ENCODE measurements at places on chromosomes 13 and 19.
A peak's percentile ranks its signal among the peaks of the same experiment; 100 is the strongest.

DNA sequence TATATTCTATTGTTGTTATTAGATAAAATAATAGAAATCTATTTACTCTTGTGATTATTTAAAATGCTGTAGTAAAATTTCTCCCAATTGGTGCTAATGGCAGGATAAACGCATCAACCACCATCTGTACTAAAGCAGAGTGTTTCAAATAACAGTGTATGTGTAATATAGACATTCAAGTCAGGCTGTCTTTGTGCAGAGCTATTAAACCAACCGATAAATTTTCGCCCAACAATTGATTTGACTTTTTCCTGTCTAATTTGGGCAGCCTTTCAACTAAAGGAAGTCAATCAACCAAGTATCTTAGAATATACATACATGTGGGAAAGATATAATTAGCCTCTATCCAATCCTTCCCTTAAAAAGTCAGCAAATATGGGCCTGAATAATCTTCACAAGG is 5.8 kb downstream of the AMER2 start:
- DNase-seq = no peak

- no peak for DNase-seq
These were observed 479.6 kb downstream of the DIAPH3 start for GRCh38 chr13:59684105-59684504.

DNA sequence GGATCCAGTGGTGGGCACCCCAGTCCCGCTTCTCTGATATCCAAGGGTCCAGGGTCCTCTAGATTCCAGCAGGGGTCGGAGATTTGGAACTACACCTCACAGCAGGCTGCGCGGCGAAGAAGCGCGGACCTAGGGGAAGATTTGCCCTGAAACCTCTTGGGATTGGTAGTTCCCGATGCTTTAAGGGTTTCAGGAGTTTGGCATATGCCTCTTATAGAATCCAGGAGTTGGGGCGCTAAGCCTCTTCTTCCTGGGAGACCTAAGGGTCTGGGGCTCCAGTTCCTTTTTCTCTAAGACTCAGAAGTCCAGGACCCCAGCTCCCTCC is 349 bp downstream of the BCL2L12 start:
- no peak for DNase-seq

- DNase-seq = peak; percentile 20
These were observed 1.5 kb upstream of the ELOF1 start for GRCh38 chr19:11560404-11561051.

- no peak for DNase-seq
These were observed 108.6 kb downstream of the HSPH1 start for GRCh38 chr13:31053091-31053490.

GRCh38 chr13:46131705-46132104 is 26.9 kb upstream of the CPB2 start:
- DNase-seq = no peak

Measured in stimulated activated naive CD4-positive, alpha-beta T cell treated with Interleukin-2 at 50 U/mL for 16 hours (primary cell).